ENCODE measurements at places on chromosomes 11 and 22.
A peak's percentile ranks its signal among the peaks of the same experiment; 100 is the strongest.

GRCh38 chr22:41563051-41563711 is 2.4 kb downstream of the CSDC2 start:
- DNase-seq: no peak

DNA sequence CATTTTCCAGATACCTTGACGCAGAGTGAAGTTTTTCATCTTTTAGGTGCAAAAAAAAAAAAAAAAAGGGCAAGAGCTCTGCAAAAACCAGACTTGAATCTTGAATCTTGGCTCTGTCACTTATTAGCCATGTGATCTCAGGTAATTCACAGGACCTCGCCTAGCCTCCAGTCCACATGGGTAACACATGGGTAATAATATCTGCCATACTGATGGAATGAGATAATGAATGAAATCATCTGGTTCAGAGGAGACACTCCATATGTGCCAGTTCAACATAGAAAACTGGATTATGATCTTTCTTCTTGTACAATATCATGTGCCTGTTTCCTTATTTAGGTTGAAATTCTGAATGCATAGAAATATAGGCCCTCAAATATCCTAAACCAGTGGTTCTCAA is 8.6 kb upstream of the AMOTL1 start:
- DNase-seq: no peak

DNA sequence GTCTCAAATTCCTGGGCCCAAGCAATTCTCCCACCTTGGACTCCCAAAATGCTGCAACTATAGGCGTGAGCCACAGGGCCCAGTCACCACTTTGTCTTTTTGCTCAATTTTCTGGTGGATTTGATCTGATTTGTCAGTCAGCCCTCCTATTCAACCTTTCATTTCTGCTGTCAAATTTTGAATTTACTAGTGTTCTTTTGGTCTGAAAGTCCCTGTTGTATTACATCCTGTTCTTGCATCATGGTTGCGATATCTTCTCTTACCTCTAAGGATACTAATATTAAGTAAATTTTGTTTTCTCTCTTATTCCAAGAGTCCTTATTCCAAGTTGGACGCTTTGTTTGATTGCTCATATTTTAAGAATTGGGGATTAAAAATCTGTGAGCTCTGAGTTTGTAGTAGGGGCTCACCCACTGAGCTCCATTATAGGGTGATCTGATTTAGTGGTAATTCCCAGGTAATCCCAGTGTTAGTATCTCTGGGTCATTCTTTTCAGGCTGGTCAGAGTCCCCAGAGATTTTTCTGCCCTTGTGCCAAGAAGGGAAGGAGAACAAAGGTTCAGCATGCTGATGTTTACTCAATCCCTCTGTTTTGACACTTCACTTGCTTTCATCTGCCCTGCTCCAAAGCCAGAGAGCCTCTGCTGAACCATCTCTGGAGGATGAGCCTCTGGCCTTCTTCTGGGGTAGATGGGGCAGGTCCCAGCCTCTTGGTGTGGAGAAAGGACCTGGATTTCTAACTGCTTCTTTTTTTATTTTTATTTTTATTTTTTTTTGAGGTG is 10.0 kb downstream of the UPB1 start:
- DNase-seq: no peak

- DNase-seq: no peak
These were observed 80.7 kb upstream of the NAV2 start for GRCh38 chr11:19631712-19632498.

DNA sequence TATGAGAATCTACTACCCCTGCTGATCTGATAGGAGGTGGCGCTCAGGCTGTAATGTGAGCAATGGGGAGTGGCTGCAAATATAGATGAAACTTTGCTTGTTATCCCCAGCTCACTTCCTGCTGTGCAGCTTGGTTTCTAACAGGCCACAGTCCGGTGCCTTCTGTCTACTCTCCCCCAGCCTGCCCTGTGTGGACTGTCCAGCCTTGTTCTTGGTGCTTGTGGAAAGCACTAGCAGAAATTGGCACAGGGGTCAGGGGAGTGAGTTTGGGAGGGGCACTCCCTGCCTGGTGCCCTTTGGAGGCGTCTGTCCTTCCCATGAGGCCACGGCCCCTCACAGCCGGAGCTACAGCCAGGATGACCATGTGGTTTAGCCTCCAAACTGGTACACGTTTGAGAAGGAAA is 14.3 kb downstream of the MOV10L1 start:
- no peak for DNase-seq

DNA sequence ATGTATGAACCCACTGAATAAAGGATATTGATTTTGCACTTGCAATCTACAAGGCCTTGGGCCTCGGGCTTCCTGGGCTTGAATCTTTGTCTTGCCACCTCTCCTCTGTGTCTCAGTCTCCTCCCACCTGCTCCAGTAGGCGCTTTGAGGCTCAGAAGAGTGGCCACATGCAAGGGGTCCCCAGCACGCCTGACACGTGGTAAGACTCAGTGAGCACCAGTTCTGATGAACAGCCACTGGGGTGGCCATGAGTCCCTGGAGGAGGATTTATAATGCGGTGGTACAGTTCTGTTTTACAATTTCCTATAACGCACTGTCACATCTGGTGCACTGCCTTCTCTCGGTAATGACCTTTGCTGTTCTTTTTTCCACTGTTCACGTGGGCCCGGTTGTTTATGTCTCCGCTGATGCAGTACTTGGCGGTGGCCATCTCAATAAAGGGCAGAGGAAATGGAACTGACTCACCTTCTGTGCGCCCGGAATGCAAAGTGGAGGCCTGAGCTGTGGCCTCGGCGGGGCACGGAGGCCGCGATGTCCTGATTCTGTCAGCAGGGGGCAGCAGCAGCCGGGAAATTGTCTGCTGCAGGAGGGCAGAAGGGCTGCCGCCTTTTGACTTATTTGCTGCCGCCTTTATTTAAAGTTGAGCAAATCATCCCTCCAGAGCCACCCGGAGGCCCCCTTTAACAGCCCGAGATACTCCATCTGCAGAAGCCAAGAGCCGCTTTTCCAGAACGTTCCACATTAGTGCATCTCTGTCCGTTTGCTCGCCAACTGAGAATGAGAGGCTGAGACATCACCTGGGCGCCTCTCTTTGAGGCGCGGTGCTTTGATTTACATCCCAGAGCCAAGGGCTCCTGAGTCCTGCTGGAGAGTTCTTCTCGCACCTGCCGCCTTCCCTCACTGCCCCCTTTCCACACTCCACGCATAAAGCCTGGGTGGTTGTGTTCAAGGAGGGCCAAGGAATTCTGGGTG is 6.0 kb upstream of the IFT27 start:
- peak; percentile 66 for DNase-seq

- DNase-seq: no peak
These were observed 42.4 kb downstream of the SMCO4 start for GRCh38 chr11:93500759-93501158.

DNA sequence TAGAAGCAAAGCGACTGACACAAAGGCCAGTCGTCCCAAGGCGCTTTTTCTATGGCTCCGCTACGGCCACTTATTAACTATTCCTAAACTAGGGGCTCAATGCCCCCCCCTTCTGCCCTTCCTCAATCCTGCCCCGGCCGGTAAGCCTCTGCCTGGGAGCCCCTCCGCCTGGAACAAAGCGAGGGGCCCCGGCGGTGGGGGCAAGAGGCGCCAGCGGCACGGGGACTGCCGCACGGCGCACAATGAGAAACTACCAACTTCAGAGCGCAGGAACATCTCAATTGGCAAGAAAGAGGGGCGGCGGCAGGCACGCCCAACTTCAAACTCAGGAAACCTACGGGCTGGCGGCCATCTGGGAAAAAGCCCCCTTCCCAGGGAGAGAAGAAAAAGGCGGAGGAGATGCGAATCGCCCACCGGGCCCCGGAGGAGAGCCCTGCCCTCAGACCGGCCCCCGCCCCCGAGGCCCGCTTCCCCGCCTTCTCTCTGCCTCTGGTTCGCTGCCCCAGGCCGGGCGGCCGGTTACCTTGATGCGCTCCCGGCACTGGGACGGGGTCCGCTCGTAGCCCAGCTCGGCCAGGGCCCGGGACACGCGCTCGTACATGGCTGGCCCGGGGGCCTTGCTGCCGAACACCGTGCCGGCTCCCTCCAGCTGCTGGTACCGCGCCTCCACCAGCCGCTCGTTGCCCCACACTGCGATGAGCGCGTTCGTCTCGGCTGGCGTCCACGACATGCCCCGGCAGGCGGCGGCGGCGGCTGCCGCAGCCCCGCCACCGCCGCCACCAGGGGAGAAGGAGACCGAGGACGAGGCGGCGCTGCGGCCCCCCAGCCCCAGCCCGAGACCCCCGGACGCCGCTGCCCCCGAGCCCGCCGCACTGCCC is 619 bp downstream of the MSANTD2 start:
- DNase-seq: no peak

- no peak for DNase-seq
These were observed 133.6 kb upstream of the PLET1 start for GRCh38 chr11:112394304-112394703.

DNA sequence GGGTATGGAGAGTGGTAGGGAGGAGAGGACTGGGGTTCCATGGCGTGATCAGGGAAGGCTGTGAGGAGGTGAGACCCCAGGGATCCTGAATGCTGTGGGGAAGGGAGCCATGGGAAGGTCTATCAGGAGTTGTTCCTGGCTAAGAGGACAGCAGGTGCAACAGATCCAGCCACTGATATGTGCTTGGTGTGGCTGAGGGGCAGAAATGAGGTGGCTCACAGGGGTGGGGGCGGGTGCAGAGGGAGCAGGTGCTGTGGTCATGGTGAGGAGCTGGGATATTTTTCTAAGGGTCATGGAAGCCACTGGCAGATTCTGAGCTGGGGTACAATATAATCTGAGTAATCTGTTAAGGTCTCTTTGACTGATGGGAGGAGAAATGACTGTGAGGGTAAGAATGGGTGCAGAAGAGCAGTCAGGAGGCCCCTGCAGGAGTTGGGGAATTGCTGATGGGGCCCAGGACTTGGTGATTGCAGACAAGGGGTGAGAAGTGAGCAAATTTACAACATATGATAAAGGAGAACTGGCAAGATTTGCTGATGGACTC is 31.3 kb upstream of the DMC1 start:
- DNase-seq: no peak

- no peak for DNase-seq
These were observed 12.9 kb downstream of the RTN4R start for GRCh38 chr22:20254975-20255946.

- no peak for DNase-seq
These were observed 119.1 kb upstream of the CD82 start for GRCh38 chr11:44446366-44446762.

DNA sequence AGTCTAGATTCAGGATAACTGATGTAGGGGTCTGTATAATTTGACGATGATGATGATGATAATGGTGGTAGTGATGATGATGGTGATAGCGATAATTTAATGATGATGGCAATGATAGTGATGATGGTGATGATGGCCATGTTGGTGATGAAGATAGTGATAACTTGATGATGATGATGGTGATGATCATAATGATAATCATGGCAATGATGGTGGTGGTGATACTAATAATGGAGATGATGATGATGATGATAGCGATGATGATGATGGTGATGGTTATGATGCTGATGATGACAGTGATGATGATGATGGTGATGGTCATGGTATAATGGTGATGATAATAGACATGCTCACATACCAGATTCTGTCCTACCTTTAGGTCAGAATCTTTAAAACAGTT is 66.2 kb upstream of the SEZ6L start:
- no peak for DNase-seq

- no peak for DNase-seq
These were observed 96.9 kb downstream of the FEZ1 start for GRCh38 chr11:125398994-125399640.

- DNase-seq: no peak
These were observed 78.5 kb downstream of the LUZP2 start for GRCh38 chr11:24575392-24575791.

DNA sequence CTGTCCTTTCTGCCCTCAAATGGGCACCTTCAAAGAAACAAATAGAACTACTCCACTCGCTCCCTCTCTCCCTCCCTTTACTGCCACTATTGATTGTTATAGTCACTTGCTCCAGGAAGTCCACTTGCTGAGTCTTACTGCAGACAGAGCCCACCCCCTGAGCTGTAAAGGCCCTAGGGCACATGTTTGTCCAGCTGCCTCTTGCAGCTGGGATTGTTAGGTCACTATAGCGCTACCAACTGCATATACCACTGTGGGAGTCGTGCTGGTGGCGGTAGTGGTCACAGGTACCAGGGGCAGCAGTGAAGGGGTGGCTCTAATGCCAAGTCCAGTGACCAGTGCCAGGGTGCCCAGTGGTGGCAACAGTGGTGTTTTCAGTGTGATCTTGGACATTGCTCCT is 4.4 kb upstream of the SREBF2 start:
- no peak for DNase-seq

GRCh38 chr11:129861702-129862522 is 33.5 kb downstream of the NFRKB start:
- DNase-seq: no peak

- DNase-seq: no peak
These were observed 14.1 kb downstream of the MS4A1 start for GRCh38 chr11:60469723-60470122.

DNA sequence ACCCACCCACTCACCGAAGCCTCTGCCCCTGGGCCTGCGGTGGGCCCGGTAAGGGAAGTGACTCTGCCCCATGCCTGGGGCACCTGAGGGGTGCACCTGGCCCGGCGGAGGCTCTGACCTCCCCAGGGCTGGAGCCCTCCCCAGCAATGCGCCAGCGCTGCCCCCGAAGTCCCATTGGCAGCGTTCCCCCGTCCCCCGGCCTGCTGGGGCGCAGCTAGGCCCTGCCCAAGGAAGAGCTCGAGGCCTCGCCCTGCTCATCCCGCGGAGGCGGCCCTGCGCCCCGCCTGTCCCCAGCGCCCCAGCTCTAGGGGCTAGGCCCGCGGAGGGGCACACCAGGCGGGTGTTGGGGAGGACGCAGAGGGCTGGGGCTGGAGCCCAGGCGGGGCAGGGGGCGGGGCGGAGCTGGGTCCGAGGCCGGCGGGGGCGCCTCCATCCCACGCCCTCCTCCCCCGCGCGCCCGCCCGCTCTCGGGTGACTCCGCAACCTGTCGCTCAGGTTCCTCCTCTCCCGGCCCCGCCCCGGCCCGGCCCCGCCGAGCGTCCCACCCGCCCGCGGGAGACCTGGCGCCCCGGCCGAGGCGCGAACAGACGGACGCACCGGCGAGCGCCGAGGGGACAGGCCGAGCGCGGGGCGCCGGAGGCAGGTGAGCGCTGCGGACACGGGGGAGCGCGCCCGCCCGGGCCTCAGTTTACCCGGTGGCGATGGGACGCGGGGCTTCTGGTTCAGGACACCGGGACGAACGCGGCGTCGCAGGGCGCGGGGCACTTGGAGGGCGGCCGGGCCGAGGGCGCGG is at the start of gene EPS8L2:
Gene EPS8L2, plus strand, starts transcription at position 586 of the 793 bp plus-strand sequence. CDS start 3,177 bp downstream, outside the sequence.
- DNase-seq: no peak

GRCh38 chr11:94747146-94747545 is 21.0 kb upstream of the AMOTL1 start:
- no peak for DNase-seq

DNA sequence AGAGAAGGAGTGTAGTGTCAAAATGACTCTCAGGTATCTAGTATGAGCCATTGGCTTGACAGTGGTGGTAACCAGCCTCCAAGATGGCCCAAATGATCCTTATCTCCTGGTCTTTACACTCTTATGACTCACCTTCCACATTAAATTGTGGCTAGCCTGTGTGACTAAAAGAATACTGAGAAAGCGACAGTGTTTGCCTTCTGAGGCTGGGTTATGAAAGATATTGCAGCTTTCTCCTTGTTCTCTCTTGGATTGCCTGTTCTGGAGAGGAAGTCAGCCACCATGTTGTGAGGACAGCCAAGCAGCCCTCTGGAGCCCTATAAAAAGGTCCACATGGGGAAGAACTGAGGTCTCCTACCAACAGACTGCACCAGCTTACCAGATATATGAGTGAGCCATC is 15.8 kb downstream of the C11orf71 start:
- no peak for DNase-seq

All from GOT3 (cell line).